GM23338 (cell line): ENCODE measurements at places on chromosomes 11 and 22.
A peak's percentile ranks its signal among the peaks of the same experiment; 100 is the strongest.

DNA sequence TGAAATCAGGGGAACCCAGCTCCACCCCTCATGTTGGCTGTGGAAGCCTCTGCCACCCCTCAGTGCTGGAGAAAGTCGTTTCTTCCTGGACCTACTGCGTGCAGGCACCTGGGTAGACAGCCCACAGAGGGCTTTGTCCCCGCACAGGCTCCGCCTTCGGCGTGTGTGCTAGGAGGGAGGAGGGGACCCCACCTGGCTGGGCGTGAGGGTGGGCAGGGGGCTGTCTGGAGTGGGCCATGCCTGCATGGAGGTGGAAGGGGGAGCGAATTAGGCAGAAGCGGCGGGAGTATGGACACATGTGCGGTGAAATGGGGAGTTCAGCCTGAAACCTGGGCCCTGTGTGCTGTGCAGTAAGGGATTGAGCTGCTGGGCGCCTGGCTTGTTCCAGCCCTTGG lies 49.3 kb downstream of the FBLN1 start:
- peak; percentile 38 for DNase-seq

DNA sequence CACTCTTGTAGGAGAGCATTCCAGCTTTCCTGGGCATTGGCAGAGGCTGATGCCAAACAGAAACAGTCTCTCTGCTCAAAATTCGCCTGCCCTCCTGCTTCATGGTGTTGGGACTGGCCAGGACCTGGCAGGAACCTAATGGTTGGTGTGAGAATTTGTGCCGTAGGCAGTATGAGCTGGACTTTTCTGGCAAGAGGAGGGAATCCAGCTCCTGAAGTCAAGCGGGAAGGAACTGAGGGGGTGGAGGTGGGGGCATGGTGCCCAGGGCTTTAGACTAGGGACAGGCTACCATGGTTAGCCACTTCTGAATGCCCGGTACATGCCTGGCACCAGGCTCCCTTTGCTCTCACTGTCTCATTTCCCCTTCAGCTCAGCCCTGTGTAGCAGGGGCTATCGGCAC lies 6.9 kb upstream of the TOMM22 start:
- no peak for DNase-seq

DNA sequence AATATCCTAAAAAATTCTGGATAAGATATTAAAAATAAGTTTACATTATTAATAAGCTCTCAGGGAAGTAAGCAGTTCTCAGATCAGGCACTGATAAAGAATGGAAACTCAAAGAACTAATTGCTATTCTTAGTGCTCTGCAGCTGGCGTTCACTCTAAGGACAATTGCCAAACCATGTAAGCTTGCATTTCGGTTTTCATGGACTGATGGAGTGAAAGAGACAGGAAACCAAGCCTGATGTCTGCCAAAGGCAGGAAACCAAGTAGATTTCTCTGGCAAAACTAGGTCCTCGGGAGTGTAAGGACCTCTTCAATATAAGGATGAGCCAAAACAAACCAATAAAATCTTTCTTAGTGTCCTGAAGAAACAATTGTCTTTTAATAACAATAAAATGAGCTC lies 355.2 kb downstream of the RAB38 start:
- DNase-seq, result no peak

GRCh38 chr11:131824771-131825170 lies 454.4 kb downstream of the NTM start:
- DNase-seq, result no peak

DNA sequence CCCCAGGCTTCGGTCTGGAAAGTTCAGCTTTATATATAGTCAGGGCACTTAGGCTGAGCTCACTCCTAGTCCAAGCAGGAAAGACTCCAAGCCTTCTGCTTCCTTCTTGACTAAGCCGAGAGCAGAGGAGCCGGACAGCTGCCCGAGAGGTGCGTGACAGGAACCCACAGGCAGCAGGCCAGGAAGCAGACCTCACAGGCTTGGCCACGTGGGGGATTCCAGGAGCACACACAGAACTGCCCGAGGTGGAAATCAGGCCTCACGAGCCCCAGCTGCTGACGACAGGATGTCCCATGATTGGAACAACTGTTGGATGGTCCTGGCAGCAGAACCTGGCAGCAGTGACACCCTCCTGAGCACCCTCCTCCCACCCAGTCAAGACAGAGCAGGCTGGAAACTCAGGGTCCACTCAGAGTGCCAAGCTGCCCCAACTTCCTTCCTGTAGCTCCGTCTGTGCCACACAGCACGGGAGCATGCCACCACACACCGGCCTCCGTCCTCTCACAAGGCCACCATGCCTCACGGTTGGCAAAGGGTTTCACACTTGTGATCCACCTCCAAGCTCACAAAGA lies 5.4 kb downstream of the PLA2G6 start:
- DNase-seq, result no peak

DNA sequence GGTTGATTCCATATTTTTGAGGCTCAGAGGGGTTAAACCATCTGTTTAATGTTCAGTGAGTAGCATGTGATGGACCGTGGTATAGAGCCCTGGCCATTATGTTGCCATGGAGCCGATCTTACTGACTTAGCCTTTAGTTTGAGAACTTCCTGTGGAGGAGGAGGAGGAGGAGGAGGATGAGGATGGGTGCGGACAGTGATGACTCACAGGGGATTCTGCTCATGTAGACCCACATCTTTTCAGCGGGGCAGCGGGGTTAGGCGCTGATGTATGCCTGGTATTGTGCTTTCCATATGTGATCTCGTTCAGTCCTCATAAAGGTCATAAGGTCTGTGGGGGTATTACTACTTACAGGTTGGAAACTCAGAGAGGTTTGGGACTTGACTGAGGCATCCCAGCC lies 13.9 kb downstream of the STX3 start:
- DNase-seq, result no peak

- no peak for DNase-seq
Measured at GRCh38 chr11:70931430-70931829, 320.9 kb downstream of the SHANK2 start.

- no peak for DNase-seq
Measured at GRCh38 chr11:3665336-3666022, 5.7 kb downstream of the CHRNA10 start.

DNA sequence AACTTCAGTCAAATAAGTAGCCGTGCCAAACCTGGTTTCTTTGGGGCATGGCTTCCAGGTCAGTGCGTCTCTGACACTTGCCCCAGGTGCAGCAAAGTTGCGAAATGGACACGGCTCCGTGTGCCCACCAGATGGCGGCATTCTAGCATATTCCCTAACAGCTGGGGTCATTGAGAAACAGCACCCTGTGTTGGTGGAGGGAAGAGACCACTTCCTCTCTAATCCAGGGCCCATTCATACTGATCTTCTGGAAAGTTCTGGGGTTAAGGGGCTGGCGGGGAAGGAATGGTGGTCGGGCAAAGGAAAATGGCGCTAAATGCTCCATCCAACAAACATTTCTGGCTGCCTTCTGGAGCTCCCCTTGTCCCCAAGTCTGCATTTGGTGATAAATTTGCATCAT lies 141.2 kb upstream of the TIMP3 start:
- peak; percentile 90 for DNase-seq

- no peak for DNase-seq
Measured at GRCh38 chr22:46004105-46004866, 27.3 kb upstream of the WNT7B start.

GRCh38 chr11:24747275-24748251 lies 250.7 kb downstream of the LUZP2 start:
- DNase-seq, result no peak

DNA sequence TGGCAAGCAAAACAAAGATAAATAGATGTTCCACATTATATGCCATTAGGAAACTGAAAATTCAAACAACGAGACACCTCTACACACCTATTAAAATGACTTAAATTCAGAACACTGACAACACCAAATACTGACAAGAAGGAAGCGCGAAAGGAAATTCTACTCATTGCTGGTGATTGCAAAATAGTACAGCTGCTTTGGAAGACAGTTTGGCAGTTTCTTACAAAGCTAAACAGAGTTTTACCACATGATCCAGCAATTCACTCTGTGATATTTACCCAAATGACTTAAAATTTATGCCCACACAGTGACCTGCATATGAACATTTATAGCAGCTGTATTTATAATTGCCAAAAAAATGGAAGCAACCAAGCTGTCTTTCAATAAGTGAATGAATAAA lies 232.6 kb downstream of the CASP12 start:
- no peak for DNase-seq

- DNase-seq, result no peak
Measured at GRCh38 chr11:63609971-63610580, 4.2 kb downstream of the PLAAT3 start.

- DNase-seq, result no peak
Measured at GRCh38 chr22:49734882-49735281, 92.8 kb downstream of the BRD1 start.

GRCh38 chr11:35237860-35238715 lies 99.1 kb downstream of the CD44 start:
- DNase-seq, result peak; percentile 96

DNA sequence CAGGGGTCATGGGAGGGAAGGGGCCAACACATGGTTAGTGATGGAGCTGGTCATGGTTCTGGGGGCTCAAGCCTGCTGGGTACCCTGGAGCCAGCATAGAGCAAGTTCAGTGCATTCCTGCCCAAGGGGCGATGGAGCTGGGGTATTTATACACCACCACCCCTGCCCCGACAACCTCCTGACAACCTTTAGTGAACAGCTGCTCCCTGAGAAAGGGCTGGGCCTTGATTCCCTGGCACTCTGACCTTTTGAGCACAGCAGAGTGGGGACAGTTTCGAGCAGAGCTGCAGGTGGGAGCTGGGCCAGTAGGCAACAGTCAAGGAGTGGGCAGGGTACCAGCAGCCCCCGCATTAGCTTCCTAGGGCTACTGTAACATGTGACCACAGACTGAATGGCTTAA lies 6.0 kb downstream of the PARVG start:
- no peak for DNase-seq

GRCh38 chr11:83044958-83045712 lies 26.6 kb downstream of the RAB30 start:
- peak; percentile 25 for DNase-seq

DNA sequence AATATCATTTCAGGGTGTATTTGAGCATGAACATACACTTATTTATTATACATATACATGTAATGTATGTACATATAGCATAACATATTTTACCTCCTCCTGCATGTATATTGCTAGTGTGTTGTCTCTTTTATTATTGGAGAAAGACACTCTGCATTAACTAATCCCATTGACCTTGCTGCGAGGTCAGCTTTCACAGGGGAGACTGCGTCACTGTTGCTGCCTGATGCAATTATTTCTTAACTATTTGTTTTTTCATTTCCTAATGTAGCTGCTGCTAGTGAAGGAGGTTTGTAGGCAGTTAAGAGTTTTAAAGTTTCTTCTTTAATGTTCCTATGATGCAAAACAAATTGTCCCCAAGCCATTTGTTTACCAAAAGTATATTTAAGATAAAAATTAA lies 185.4 kb upstream of the CNTN5 start:
- DNase-seq, result no peak

- DNase-seq, result no peak
Measured at GRCh38 chr11:122343210-122343609, 227.2 kb upstream of the BLID start.

- DNase-seq, result peak; percentile 67
Measured at GRCh38 chr11:60343094-60343704, 16.1 kb downstream of the MS4A6E start.

GRCh38 chr22:50531546-50531961 lies 1.7 kb upstream of the TYMP start:
- DNase-seq, result peak; percentile 54

DNA sequence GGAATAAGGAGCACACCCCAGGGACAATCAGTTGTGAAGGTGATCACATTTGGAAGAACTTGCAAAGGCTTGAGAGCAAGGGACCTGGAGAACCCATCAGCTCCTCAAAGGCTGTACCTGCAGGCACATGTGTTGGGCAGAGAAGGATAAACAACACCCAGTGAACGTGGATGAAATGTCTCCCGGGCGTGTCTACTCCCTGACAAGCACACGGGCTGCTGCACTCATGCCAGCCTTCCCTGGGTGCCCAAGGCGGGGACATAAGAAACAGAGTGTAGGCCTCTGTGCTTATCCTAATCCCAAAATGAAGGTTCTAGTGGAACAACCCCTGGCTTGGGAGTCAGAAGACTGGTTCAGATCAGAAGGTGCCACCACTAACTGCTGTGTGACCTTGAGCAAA lies 46.7 kb downstream of the DSCAML1 start:
- DNase-seq, result no peak

- DNase-seq, result no peak
Measured at GRCh38 chr11:74895340-74896116, 53.4 kb downstream of the XRRA1 start.

DNA sequence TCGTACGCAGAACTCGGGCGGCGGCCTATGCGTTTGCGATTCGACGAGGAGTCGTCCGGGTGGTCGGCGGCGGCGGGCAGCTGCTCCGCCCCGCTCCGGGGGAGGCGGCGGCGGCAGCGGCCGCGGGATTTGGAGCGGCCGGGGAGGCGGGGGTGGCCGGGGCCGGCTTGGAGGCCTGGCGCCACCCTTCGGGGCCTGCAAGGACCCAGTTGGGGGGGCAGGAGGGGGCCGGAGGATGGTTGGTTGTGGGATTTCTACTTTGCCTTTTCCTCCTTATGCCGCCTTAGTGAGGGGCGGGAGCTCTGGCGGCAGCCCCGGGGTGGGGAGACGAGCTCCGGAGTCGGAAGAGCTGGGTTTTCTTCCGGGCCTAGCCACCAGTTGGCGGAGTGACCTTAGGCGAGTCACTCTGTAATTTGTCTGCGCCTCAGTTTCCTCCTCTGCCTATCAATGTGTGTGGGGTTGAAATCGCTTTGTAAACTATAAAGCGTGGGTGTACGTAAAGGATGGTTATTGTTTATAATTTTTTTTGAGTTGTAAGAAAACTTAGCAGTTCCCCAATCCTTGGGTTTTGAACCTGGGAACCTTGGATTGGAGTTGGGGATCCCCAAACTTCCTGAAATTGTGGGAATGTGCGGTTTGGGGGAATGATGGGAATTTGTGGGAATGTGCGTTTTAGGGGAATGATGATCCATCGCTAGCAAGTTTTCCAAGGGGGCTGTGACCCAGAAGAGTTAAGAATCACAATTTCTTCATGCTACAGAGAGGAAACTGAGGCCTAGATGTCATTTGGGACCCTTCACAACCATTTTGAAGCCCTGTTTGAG lies 679 bp downstream of the TUG1 start:
- peak; percentile 59 for DNase-seq

DNA sequence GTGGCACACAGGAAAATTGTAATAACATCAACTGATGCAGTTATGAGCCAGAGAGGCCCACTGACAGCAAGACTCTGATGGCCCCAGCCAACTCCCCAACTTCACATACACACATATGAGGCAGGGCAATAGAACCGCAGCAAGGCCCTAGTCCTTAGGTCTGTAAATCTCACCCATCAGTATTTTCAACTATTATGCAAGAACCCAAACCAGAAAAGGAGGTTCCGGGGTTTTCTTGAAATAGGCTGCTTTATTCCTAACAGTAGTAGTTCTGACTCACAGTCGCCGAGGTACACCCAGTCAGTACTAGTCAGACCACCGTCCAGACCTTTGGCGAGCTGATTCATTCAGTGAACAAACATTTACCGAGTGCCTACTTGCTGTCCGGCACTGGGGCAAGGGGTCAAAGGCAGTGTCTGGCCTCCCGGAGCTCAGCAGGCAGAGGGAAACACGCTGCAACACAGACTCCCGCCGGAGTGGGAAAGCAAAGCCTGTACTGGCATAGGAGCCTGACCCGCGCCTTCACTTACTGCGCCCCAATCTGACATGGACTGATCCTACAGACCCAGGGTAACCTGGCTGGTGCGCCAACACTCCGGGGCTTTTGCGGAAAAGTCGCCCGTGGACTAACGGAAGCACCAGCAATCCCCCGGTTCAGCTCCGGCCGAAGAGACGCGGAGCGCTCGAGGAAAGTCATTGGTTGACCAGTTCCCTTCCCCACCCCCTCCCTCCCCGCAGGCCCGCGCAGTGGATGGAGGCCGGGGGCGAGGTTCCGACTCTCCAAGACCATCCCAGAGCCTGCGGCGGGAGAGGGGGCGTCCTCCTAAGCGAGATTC lies 1.3 kb downstream of the PLEKHA7 start:
- DNase-seq, result peak; percentile 72
